ENCODE measurements at places on chromosomes 1 and 21. TPM values are rescaled to one million over a fixed set of nuclear protein-coding genes. Genes with fewer than 3 reads are reported as not detected.

- DNase-seq, result peak; percentile 2
Observed at GRCh38 chr1:221069178-221069903, 190.1 kb downstream of the HLX start.

DNA sequence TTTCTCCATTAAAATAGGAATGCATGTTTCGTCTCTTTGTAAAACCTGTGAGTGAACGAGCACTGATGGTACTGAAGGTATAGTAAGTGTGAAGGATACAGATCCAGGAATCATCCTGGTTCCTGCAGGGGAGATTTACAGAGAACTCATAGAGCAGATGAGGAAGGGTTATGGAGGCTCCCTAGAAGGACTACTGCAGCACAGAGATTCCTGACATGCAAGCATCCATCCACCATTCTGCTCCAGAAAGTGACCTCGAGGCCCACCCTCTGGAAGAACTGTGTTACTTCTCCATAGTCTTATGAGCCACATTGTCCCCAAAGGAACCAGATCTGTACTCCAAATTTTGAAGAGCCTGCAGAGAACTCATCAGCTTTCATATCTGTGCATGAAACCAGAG, 14.5 kb downstream of the MKNK1 start:
- no peak for DNase-seq

DNA sequence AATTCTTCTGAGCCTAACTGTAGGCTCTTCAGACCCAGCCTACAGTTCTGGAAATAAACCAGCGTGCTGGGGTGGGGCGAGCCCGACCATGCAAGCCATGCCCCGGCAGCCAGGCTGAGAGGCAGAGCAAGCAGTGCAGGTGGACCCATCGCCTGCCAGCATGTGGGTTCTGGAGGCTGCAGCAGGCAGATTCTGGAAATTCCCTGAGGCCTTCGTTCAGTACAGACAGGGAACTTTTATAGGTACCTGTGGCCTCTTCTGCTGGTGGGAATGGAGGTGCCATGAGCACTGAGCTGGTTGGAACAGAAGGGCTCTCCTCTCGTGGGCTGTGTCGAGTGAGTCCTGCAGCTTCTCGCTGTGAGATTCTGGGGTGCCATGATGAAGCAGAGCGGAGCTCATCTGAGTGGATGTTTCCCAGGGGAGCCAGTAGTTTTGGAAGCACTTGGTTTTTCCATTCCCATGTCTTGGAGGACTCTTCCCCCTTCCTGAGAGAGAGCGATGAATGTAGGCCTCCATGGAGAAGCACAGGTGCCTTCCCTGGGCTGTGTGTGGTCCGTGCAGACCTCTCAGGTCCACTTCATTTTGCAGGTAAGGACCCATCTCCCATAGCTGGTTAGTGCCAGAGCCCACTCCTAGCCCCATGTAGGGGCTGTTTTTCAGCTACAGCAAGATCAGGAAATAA, 94.1 kb downstream of the PCBP3 start:
- no peak for DNase-seq

- DNase-seq, result no peak
Observed at GRCh38 chr1:174497478-174497877, 49.7 kb downstream of the GPR52 start.

DNA sequence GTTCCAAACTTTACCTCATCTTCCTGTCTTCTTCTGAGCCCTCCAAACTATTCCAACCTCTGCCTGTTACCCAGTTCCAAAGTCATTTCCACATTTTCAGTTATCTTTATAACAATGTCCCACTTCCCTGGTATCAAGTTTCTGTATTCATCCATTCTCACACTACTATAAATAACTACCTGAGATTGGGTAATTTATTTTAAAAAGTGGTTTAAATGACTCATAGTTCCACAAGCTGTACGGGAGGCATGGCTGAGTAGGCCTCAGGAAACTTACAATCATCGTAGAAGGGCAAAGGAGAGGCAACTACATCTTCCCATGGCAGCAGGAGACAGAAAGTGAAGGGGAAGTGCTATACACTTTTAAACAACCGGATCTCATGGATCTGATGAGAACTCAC, 428.5 kb upstream of the RGS18 start:
- DNase-seq, result no peak

GRCh38 chr1:69497441-69498221, 70.1 kb upstream of the LRRC7 start:
- no peak for DNase-seq

DNA sequence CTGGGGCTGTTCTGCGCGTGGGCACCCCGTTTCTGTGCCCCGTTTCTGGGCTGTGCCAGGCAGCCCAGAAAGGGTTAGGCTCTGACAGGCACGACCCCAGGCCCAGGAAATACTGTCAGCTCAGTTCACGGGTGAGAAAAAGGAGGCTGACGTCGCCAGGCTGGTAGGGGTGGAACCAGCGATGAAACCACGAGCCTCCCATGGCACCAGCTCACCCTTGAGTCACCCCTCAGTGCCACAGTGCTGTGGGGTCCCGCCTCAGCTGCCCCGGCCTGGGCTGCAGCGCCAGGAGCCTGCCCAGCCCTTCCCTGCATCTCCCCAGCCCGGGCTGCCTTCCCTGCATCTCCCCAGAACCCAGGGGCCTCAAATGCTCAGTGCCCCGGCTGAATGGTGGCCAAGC, 11.5 kb downstream of the MEGF6 start:
- DNase-seq, result no peak

DNA sequence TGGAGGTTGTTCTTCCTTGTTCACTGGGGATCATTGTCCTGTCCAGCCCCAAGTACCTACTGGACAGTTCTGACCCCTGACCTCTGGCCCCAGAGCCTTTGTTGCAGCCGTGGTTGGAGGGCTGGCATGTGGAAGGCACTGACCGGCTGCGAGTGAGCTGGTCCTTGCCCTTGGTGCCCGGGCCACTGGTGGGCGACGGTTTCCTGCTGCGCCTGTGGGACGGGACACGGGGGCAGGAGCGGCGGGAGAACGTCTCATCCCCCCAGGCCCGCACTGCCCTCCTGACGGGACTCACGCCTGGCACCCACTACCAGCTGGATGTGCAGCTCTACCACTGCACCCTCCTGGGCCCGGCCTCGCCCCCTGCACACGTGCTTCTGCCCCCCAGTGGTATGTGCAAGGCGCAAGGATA, 11.4 kb downstream of the TIE1 start:
- no peak for DNase-seq

- no peak for DNase-seq
Observed at GRCh38 chr1:230752407-230752806, 5.2 kb downstream of the CAPN9 start.

DNA sequence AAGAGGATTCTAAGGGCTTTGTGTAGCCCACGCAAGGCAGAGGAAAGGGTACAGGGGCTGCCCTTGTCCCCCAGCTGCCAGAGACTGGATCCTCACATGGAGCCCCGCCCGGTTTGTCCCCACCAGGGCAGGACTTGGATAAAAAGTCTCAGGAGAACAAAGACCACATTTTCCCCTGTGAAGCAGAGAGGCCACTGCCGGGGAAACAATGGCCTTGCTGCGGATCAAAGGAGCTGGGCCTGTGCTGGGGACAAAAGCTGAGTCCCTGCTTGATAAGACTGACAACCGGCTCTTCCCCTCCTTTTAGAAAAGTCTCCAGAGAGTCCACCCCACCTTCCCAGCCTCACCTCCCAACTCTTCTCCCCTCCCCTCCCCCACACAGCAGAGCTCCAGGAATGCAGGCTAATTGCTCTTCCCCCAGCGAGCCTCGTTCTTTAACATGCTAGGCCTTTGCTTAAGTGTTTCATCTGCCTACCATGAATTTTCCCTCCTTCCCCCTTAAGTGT, 142.4 kb downstream of the PLPP3 start:
- DNase-seq, result no peak

SLAMF7 gene
- 68.3 TPM for total RNA-seq

KIF26B gene
- total RNA-seq, result 0.34 TPM

AGMAT gene
- 8.5 TPM for total RNA-seq

RPE65 gene
- not detected for total RNA-seq

PGM1 gene
- 34.1 TPM for total RNA-seq

Measured in activated T-cell treated with anti-CD3 and anti-CD28 coated beads, Interleukin-2, amount 50 U/mL, for 72 hours (primary cell).